DMS79 (cell line): ENCODE measurements at places on chromosomes 7 and 10.

GRCh38 chr7:14115701-14116100, 126.2 kb upstream of the ETV1 start:
- no peak for DNase-seq

DNA sequence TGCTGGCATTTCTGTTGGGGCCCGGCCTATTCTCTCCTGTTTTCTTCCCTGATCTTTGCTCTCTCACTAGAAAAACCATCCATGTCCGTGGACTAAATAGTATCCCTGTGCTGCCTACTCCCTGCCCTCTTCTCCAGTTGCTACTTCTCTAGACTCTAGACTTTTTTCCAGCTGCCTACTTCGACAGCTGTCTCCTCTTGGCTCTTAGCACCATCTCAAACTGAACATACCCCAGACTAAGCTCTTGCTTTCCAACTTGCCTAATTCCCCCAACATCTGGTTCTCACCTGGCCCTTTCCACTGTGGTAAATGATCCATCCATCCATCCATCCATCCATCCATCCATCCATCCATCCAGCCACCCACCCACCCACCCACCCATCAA, 19.5 kb downstream of the ADCYAP1R1 start:
- DNase-seq = no peak

GRCh38 chr10:124325998-124326636, 92.6 kb downstream of the OAT start:
- DNase-seq = no peak

GRCh38 chr10:17847585-17848296, 38.6 kb downstream of the MRC1 start:
- DNase-seq = no peak

DNA sequence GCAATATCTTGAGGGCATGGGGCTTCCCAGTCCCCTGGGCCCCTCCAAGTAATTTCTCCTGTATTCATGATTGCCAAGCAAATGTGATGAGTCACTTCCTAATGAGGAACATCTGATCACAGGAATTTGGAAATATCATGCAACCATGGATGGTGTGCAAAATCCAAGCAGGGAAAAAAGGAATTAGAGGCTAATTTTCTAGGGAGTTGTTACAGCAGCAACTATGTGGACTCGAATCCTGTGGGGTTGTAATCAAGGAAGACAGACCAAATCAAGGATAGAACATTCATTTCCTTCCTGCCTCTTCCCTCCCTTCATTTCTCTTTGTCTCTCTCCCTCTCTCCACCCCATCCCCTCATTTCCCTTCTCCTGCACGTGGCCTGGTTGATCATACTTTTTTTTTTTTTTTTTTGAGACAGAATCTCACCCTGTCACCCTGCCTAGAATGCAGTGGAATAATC, 23.9 kb upstream of the AGFG2 start:
- DNase-seq = no peak

- DNase-seq = no peak
These were observed 27.6 kb downstream of the TMEM248 start for GRCh38 chr7:66948480-66949109.

GRCh38 chr10:70512149-70512639, 33.6 kb downstream of the PALD1 start:
- peak; percentile 53 for DNase-seq

DNA sequence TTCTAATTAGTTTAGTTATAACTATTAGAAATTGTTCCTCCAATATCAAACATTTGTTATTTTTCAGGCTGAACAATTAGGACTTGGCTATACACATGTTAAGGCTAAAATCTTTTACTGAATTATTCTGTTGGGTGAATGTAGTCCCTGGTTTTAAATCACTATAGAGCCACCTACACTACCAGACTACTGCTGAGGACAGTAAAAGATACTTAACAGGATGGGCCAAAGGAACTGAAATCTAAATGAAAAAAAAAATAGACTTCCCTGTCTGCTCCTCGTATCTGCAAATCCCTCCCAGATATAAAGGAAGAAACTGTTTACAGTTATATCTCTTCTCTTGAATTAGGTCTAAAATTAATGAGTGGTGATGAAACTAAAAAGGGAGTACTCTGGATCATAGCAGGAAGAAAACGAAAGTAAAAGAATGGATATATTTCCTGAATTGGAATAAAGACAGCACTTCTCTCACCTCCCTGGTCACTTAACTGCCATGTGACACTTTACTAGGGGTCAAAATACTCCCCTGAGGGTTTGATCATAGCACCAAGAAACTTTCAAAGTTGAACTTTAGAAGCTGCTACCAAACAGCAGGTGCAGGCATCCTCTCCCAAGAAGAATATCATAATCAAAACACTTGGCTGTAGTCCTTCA, 12.7 kb downstream of the FBXW4 start:
- no peak for DNase-seq

GRCh38 chr7:36507475-36508440, 118.1 kb downstream of the ANLN start:
- DNase-seq = no peak

GRCh38 chr7:149772241-149772955, 990 bp downstream of the ZNF467 start:
- DNase-seq = no peak

- DNase-seq = no peak
These were observed 10.7 kb downstream of the SUV39H2 start for GRCh38 chr10:14889318-14889717.

GRCh38 chr7:110889335-110889734, 201.6 kb upstream of the LRRN3 start:
- DNase-seq = no peak

DNA sequence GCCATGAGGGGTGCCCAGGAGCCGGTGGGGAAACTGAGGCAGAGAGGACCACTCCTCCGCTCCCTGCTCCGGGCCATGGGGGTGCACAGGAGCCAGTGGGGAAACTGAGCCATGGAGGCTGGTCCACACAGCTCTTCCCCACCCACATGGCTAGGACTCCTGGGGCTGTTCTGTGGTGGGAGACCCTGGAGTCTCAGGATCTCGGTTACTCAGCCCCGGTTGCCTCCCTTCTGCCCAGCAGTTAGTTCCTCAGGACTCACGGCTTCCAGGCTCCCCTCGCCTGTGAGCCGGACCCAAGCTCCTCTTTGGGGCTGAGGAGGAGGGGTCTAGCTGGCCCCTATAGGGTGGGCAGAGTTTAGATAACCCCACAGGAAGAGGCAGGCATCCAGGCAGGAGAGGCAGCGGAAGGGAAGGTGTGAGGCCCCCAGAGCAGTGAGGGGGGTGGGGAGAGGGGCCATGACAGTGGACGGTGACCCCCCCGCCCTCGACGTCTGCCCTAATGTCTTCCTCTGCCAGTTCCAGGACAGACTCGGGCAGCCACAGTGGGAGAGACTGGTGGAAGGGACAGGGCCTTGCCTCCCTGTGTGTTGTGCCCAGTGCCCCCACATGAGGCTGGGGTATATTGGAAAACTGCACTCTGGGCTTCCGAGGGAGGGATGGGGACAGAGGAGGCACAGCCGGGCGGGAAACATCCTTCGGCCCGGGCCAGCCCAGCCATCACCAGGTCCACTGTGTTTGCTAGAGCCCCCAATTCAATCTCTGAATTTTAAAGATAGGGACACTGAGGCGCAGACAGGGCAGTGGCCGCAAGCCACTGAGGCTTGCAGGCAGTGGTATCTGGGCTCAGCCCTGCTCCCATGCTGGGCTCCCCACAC, 4.3 kb downstream of the ELFN1 start:
- DNase-seq = no peak

GRCh38 chr7:149489391-149490024, 8.1 kb downstream of the ZNF746 start:
- no peak for DNase-seq

- no peak for DNase-seq
These were observed 39.0 kb upstream of the RASGEF1A start for GRCh38 chr10:43305876-43306275.

DNA sequence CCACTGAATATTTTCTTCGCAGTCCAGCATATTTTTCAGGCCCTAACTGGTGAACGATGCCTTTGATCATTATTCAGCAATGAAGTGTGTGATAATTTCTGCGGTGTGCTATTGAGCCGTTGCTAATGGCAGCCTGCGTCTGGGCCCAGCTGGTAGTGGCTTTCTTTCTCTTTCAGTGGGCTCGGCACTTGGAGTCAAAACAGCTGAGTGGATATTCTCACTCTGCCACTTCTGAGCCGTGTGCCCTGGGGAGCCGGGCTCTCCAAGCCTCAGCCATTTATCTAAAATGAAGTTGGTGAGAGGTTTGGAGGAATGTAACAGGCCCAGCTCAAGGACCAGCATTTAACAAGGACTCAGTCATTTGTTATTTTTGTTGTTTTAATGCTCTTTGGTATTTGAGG, 87.5 kb upstream of the IFRD1 start:
- DNase-seq = peak; percentile 92

GRCh38 chr7:12323415-12323814, 80.2 kb downstream of the VWDE start:
- no peak for DNase-seq

- no peak for DNase-seq
These were observed 24.4 kb upstream of the C10orf53 start for GRCh38 chr10:49655099-49655498.

DNA sequence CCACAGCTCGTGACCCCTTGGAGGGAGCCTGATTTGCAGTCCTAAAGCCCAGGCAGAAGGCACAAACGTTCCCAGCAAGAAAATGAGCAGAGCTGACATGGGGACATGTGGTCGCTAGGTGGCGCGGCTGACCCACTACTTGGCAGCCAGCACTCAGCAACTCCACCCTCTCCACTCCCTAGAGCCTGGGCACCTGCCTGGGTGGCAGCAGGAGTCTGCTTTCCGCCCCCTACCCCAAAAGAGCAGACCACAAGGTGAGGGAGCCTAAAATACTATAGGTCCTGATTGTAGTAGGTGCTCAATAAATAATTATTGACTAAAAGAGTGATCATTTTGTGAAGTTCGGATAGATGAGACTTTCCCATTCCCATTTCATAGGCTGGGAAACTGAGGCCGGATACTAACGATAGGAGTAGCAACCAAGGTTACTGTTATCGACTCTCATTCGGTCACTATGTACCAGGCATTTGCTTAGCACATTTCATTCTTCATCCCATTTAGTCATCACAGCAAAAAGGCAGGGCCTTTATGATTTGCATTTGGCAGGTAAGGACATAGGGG, 57.4 kb downstream of the NEUROG3 start:
- no peak for DNase-seq

- no peak for DNase-seq
These were observed 89.4 kb downstream of the PARP12 start for GRCh38 chr7:139973101-139974050.

GRCh38 chr7:1425292-1426136, 33.8 kb downstream of the MICALL2 start:
- DNase-seq = no peak

DNA sequence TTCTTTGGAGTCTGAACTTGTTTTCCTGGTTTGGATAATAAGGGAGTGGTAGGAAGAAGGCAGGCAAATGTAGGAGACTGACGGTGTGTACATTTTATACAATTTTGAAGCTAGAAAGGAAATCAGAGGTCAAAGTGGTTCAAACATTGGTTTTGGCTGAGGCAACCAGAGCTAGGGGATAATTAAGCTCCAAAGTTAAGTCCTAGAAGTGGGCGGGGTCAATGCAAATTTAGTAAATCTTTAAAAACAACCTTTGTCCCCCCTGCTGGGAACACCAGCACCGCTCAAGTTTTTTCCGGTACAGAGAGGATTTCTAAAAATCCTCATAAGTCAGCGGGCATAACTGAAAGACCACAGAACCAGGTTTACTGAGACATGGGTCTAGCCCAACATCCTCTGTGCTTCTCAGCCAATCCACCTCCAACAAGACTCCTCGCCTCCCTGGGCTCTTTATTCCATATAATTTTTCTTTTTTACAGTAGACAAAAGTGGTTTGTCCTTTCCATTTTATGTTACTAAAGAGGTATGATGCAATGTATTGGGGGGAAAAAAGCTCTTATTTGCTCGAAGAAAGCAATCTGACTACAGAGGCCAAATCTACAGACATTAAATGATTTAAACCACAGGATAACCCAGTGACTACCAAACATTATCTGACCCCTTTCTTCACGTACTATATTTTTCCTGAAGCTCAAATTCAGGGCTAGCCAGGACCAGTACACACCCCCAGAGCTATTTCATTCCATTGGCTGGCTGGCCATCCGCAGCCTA, 1.6 kb downstream of the GLUD1 start:
- DNase-seq = no peak

- DNase-seq = no peak
These were observed 141.9 kb upstream of the MKI67 start for GRCh38 chr10:128268015-128268722.

DNA sequence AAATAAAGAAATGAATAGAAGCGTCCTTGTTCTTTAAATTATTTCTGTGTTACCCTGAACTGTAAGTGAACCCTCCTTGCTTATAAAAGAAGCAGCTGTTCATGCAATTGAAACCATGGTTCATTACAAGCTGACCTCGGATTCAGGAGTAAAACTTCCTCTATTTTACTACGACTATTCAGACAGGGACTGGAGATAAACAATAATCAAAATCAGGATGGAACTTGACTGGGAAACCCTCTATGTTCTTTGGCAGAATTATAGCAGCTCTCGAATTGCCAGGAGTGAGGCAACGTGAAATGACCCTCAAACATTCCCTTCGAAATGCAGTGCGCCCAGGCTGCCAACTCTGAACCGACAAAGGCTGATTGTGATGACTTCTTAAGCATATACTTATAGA, 172.1 kb downstream of the CYP26A1 start:
- no peak for DNase-seq

DNA sequence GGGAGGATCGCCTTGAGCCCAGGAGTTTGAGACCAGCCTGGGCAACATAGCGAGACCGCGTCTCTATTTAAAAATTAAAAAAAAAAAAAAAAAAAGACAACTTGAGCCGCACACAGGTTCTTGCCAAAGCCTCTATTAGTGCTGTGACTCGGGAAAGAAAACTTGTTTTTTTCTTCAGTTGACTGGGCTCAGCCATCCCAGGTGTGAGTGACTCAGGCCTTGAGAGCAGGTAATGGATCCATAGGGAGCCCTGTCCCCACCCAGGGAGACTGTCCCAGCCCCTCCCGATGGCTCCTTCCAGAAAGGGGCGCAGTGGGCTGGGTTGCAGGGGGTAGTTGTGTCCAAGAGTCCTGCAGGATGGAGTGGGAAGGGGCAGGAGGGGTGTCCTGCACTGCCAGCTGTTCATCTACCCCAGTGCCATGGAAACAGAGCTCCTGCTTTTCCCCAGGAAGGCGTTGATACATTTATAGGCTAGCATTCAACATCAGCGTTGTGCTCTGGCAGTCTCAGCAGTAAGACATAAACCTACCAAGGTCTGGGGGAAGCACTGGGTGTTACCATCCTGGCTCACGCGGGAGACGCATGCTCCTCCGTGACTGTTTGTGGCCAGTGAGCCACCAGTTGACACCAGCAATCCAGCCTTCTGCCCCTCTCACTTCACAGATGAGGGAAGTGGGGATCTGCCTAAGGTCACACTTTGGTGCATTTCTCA, 126.6 kb downstream of the CUX1 start:
- no peak for DNase-seq

GRCh38 chr10:123642293-123642692, 23.9 kb upstream of the GPR26 start:
- DNase-seq = no peak
